GM23248 (cell line): ENCODE measurements at places on chromosomes 7 and 10.

GRCh38 chr7:121936951-121937623 is 64.1 kb downstream of the PTPRZ1 start:
- DNase-seq: no peak

DNA sequence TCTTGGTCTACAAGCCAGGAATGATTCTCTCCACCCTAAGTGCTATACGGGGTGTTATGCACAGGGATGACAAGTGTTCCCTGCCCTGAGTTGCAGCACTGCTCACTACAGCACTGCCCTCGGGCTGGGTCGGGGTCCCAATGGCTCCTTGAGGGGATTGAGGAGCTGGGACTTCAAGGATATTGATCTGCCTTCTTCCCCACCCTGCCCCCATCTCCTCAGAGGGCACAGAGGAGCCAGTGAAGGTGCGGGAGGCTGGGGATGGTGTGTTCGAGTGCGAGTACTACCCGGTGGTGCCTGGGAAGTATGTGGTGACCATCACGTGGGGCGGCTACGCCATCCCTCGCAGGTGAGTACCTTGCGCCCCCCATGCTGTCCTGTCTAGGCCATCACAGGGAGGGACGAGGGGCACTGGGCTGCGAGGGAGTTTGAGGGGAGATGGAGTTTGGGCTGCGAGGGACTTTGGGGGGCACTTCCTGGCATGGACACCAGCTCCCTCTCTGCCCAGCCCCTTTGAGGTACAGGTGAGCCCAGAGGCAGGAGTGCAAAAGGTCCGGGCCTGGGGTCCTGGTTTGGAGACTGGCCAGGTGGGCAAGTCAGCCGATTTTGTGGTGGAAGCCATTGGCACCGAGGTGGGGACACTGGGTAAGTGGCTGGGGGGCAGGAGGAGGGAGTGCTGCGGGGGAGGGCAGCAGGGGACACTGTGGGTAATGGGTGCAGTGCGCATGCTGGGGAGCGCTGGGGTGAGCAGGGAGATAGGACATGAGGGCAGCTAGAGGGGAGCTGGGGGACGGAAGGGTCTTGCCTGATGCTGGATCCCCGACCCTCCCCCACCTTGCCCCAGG is 10.3 kb downstream of the FLNC start:
- DNase-seq: no peak

DNA sequence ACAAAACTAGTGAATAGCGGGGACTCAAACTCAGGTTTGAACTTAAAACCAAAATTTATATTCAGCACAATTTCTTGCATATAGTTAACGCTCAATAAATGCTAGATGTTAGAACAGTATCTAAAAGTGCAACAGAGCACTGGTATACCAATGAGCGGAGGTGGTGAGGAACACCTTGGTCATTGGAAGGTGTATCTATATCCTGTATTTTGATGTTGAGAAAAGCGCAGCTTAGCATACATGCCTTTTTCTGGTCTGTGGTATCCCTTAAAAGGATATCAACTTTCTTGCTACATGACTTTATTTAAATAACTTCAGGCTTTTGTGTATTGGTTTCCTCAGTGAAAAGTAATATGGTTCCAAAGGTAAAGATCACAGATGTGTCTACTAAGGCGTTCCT is 33.3 kb upstream of the DNAJB12 start:
- DNase-seq: no peak

- DNase-seq: no peak
Observed at GRCh38 chr10:86102451-86102850, 264.1 kb downstream of the GRID1 start.

DNA sequence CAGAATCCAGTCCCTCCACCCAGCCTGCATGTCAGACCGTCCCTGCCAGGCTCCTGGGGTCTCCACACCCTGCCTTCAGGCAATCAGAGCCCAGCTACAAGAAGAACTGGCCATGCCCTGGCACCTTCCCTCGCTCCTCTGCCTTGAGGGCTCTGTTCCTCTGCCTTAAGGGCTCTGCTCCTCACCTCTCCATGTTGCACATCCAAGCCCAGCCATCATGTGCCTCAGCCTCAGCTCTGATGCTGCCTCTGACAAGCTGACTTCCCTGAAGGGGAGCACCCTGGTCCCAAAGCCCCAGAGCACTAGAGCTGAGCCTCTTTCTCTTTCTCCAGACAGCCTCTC is 50.3 kb upstream of the ANTXRL start:
- DNase-seq: no peak
